ENCODE measurements at places on chromosomes 1 and 21. TPM values are rescaled to one million over a fixed set of nuclear protein-coding genes. Genes with fewer than 3 reads are reported as not detected.

DNA sequence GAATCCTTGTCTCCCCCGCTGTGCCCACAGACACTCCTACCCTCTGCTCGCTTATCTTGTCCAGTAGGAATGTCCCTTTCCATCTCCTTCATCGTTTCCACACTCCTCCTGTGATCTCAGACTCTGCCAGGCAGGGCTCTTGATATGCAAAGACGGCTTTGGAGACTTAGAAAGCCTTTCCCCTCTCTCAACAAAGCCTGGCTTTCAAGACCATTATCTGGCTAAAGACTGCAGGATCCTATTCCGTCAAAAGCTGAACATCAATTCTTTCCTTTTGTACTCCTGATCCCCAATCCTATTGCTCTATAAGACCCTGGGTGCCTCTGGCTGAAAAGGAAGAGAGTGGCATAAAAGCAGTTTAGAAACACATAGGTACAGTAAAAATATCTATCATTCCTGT is 63.9 kb downstream of the SDC3 start:
- H3K27me3 ChIP-seq = no peaks in the 10 kb centered on the region
- H3K4me3 ChIP-seq = no peak overlapping the region
- H3K27ac ChIP-seq = no peak overlapping the region
- H3K4me1 ChIP-seq = peaks cover 28% of the 10 kb centered on the region
- H3K36me3 ChIP-seq = no peaks in the 10 kb centered on the region

GRCh38 chr21:32278103-32278502 is 746 bp downstream of the MIS18A start:
- H3K36me3 ChIP-seq = peaks cover 16% of the 10 kb centered on the region
- peak overlapping the region; percentile 90 for H3K4me3 ChIP-seq
- no peaks in the 10 kb centered on the region for H3K27me3 ChIP-seq

GRCh38 chr1:84245563-84245962 is 55.9 kb upstream of the SAMD13 start:
- no peaks in the 10 kb centered on the region for H3K36me3 ChIP-seq
- no peaks in the 10 kb centered on the region for H3K27me3 ChIP-seq
- no peak overlapping the region for H3K27ac ChIP-seq
- no peak for DNase-seq
- H3K4me3 ChIP-seq = no peak overlapping the region

GRCh38 chr21:45724994-45725843 is 81.7 kb downstream of the PCBP3 start:
- no peak for DNase-seq
- H3K4me3 ChIP-seq = no peak overlapping the region
- H3K36me3 ChIP-seq = no peaks in the 10 kb centered on the region
- H3K27me3 ChIP-seq = no peaks in the 10 kb centered on the region
- no peak overlapping the region for H3K27ac ChIP-seq
- H3K4me1 ChIP-seq = no peaks in the 10 kb centered on the region

GRCh38 chr1:2290595-2291510 is 62.7 kb downstream of the SKI start:
- peak; percentile 82 for DNase-seq
- H3K4me1 ChIP-seq = peaks cover 94% of the 10 kb centered on the region
- no peaks in the 10 kb centered on the region for H3K36me3 ChIP-seq
- H3K27ac ChIP-seq = peak overlapping the region; percentile 93
- H3K4me3 ChIP-seq = no peak overlapping the region

DNA sequence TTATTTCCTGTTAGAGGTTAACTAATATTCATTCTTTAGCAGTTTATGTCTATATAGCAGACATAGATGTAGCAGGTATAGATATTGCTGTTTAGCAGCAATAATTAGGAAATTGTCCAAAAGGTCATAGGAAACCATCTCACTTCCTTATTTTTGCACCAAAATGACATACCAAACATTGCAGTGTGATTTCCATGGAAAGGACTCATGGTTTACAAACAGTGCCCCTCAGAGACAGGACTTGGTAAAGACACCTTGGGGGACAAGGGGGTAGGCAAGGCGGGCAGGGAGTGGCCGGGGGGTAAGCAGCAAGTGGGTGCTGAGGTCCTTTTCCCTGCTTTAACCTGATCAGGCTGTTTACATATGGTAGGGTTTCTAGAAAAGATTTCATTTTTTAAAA is 30.5 kb downstream of the BATF3 start:
- no peak for DNase-seq
- H3K27ac ChIP-seq = no peak overlapping the region
- no peaks in the 10 kb centered on the region for H3K36me3 ChIP-seq
- peaks cover 20% of the 10 kb centered on the region for H3K4me1 ChIP-seq
- no peaks in the 10 kb centered on the region for H3K27me3 ChIP-seq
- H3K4me3 ChIP-seq = no peak overlapping the region

GRCh38 chr21:18252256-18252655 is 7.6 kb downstream of the CHODL start:
- no peaks in the 10 kb centered on the region for H3K36me3 ChIP-seq
- no peak for DNase-seq
- no peak overlapping the region for H3K27ac ChIP-seq
- no peaks in the 10 kb centered on the region for H3K4me1 ChIP-seq
- H3K4me3 ChIP-seq = no peak overlapping the region
- H3K27me3 ChIP-seq = no peaks in the 10 kb centered on the region

- H3K4me1 ChIP-seq = no peaks in the 10 kb centered on the region
- H3K4me3 ChIP-seq = no peak overlapping the region
- H3K27me3 ChIP-seq = no peaks in the 10 kb centered on the region
- H3K27ac ChIP-seq = no peak overlapping the region
- DNase-seq = peak; percentile 17
These were observed 185.8 kb downstream of the MRPL39 start for GRCh38 chr21:25421321-25422028.

ARHGEF10L gene
- total RNA-seq = 55.2 TPM

ARHGAP29 gene
- total RNA-seq = 30.7 TPM
